ENCODE measurements at places on chromosomes 6 and 20.

GRCh38 chr6:119602215-119603178 lies 252.9 kb upstream of the MAN1A1 start:
- no peak for DNase-seq

GRCh38 chr6:25336996-25337395 lies 57.8 kb downstream of the CARMIL1 start:
- DNase-seq, result no peak

DNA sequence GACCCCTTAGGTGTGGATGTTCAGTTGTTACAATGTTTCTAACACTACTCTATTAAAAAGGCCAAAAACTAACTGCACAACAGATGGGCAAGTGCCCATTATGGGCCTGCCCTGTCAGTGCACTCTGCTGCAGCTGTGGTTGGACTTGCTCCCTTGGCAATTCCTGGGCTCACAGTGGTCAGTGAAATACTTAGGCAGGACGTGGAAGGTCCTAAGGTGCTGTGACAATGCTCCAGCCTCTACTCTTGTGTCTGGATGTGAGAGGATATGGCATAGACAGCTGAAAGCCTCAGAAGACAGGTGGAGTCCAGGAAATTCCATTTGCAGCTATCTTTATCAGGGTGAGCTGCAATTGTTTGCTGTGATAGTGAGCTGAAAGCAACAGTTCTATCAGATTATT lies 136.5 kb upstream of the OLIG3 start:
- no peak for DNase-seq

GRCh38 chr6:105896052-105896820 lies 189.9 kb upstream of the PRDM1 start:
- no peak for DNase-seq

DNA sequence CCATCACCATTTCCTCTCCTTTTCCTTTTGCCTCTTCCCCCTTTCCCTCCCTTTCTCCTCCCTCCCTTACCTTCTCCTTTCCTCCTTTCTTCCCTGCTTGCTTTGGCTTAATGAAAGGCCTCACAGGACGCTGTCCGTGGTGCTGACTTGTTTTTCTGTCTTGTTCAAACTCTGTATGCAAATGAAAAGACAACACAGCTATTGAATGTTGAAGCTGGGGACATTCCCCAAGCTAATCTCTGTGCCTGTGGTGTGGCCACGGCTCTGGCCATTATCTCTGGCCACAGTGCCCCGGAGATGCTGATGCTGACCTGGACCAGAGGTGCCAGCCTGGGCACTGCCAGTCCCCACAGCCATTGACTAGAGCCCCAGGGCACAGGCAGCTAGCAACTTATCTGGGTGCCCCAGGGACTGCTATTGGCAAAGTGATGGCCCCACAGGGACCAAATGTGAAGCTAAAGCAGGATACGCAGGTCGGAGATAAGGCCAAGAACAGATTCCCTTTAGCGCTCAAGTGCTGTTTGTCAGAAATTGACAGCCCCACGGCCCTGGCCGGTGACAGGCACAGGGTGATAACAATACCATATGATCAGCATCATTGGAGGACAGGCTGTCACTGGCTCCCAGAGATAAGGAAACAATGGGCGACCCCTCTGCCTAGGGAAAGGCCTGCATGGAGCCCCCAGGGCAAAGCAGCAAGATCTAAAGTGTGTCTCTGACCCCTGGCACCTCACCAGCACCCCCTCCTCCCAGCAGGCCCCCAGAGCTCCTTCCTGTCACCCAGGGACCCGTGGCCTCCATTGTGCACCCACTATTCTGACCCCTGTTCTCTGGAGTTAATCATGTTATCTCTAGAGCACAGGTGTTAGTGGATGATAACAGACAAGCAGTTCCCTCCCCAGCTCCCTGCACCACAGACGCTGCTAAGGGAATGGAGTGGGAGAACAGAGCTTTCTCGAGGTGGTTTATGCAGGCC lies 31.6 kb upstream of the SLC32A1 start:
- DNase-seq, result no peak

DNA sequence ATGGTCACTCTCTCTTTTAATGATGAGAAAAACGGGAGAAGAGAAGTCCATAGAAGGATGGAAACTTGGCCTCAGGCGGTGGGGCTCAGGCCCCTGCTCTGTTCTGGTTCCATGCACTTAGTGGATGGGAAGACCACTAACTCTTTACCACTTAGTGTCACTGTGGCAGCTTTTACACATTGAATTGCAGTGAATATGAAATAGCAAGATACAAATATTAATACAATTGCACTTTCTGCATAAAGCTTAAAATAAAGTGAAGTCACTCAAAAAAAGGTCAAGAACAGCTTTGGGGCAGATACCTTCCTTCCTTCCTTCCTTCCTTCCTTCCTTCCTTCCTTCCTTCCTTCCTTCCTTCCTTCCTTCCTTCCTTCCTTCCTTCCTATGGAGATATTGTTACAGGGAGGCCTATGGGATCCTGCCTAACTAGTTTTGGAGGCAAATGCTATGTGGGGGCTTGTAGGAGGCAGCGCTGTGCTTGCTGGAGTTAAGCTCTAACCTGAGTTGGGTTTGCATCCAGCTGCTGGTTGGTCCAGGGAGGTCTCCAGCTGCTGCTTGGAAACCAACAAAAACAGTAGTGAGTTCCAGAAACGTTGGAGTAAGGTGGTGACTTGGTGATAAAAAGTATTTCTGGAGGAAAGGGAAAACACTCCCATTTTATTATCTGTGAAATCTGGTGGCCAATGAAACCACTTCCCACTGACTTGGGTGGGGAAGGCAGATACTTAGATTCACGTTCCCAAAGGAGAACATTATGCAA lies 62.3 kb upstream of the NKX2-2 start:
- DNase-seq, result no peak

DNA sequence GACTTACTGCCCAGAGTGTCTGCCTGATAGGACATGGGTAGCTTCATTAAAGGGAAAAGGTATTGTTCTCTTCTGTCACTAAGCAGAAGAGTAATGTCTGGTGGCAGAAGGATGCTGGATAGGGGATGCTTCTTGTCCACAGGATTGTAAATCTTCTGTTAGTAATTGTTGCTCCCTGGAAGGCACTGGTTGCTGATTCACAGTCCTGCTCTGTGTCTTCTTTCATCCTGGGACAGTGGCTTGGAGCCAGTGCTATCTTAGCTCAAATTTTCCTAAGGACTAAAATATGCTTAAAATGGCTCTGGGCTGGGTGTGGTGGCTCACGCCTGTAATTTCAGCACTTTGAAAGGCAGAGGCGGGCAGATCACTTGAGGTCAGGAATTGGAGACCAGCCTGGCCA lies 48.0 kb downstream of the SYTL3 start:
- DNase-seq, result no peak

DNA sequence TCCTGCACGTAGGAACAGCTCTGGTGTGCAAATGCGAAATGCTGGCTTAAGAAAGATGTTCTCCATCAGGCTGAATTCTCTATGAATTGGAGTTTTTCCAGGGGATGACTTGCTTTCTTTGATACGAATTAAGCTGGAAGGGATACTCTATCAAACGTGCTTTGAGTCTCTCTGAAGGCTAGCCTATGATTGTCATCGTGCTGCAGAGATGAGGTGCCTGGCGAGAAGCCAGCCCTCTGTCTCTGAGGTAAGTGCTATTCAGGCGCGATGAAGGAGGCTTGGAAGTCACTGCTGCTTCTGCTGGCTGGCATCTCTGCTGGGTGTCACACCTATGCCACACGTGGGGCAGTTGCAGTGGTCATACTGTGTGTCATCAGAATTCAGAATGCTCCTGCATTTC lies 223.7 kb downstream of the TAF4 start:
- no peak for DNase-seq

DNA sequence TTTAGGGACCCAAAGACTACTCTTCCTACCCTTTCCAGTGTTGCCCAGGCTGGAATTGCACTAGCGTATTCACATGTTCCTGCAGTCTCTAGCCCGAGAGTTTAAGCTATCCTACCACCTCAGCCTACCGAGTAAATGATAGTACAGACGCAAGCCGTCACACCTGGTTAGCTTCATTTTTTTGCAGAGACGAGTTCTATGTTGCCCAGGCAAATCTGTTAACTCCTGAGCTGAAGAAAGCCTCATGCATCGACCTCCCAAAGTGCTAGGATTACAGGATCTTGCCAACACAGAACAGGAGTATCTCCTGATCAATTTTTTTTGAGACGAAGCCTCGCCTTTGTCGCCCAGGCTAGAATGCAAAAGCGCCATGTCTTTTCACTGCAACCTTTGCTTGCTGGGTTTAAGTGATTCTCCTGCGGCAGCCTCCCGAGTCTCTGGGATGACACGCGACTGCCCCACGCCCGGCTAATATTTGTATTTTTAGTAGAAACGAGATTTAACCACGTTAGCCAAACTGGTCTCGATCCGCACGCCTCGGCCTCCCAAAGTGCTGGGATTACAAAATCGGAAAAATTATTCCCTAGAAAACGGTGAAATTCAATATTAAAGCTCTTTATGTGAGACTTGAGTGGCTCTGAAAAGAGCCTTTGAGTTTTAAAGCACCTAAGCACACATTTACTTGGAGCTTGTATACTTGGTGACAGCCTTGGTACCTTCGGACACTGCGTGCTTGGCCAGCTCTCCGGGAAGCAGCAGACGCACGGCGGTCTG lies 128.5 kb downstream of the HFE start:
- no peak for DNase-seq

DNA sequence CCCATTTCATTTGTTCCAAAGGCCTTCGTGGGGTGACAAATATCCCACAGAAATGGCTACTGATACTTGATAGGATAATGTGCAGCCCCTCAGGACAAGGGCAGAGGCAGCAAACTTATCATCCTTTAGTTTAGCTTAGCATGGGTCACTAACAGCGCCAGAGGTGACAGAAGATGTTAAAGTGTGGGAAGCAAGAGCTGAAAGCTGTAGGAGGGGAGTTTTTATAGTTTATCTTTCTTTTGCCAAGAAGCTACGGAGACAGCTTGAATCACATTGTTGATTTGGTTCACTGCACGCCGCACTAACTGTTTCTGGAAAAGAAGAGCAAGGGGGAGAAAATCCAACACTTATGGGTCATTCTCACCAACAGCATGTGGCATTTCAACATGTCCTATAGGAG lies 773.9 kb upstream of the MMS22L start:
- no peak for DNase-seq

GRCh38 chr6:142112451-142113061 lies 20.2 kb upstream of the GJE1 start:
- DNase-seq, result no peak

DNA sequence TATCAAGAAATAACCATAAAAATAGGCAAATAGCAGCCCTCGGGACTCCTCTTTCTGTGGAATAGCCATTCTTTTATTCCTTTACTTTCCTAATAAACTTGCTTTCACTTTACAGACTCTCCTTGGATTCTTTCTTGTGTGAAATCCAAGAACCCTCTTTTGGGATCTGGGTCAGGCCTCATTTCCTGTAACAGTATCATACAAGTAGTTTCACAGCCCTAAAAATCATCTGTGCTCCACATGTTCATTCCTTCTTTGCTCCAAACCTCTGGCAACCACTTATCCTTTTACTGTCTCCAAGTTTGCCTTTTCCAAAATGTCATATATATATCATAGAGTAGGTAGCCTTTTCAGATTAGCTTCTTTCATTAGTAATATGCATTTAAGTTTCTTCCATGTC lies 13.5 kb upstream of the NT5E start:
- DNase-seq, result no peak

DNA sequence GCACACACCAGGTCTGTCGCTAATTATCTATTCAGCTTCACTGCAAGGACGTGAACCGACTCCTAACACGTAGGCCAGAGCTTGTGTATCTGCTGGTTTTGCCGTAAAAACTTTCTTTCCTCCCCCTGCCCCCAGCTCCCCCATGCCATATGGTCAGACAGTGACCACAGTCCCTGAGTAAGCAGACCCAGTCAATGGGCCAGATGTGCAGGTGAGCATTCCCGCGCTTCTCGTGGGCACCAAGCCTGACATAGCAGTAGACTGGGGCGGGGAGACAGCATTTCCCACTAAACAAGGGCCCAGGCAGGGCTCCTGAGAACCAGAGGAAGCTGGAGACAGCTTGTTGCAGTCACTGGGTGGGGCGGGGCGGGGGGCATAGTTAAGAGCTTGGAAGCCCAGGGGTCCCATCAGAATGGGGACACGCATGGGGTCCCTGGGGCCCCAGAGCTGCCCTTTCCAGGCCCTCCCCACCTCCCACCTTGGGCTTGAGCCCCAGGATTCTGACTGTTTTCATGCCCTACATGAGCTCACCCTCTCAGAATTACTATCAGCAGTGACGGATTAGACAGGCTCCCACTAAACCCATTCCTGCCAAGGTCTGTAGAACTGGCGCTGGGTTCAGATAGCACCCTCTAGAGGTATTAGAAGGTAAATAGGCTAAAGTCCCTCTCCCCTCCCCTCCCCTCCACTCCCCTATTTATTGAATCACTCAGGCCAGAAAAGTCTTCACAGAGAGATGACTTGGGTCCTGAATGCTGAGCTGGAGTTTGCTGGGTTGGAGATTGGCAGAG lies 51.8 kb downstream of the CDH26 start:
- no peak for DNase-seq

DNA sequence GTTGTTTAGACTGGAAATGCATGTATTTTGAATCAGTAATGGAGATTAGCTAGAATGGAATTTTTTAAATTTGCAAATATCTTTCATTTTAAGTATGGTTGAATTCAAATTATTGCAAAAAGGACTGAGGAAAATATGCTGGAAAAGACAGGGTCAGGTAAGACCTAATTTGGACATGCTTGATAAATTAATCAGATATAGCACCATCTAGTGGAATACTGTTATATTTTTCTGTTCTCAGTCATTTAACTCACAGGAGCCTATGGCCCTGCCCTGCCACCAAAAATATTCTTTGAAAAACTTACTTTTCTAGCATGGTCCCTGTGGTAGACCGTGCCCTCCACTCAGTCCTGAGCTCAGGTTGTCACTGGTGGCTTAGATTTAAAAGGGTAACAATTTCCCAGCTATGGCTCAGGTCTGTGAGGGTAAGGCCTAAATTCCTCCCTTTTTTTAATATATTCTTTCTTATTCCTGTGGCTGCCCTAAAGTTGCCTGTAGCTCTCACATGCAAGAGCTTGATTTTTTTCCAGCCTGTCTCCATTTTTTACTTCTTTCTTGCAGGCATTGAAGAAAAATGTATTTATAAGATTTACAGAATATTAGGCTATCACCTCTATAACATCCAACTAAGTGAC lies 25.3 kb upstream of the KIAA1586 start:
- no peak for DNase-seq

DNA sequence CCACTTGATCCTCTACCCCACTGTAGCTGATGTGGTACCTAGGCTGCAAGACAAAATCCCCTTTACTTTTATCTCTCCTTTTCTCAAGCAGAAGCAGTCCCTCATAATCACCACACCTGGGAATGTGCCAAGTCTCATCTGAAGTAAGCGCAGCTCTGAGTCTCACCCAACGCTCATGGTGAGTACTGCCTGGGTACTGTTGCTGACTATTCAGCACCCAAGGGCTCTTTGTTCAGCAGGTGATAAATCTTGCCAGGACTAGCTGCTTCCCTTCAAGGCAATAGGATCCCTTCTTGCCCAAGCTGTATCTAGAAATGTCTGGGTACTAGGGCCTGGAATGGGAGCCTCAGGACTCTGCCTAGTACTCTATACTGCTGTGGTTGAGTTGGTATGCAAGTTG lies 70.9 kb downstream of the GCLC start:
- no peak for DNase-seq
